ENCODE measurements at places on chromosomes 12 and 14. TPM values are rescaled to one million over a fixed set of nuclear protein-coding genes. Genes with fewer than 3 reads are reported as not detected.

- no peak for DNase-seq
Measured at GRCh38 chr14:86346818-86347384, 817.0 kb downstream of the FLRT2 start.

Gene BTBD6
- 45.8 TPM for total RNA-seq

DNA sequence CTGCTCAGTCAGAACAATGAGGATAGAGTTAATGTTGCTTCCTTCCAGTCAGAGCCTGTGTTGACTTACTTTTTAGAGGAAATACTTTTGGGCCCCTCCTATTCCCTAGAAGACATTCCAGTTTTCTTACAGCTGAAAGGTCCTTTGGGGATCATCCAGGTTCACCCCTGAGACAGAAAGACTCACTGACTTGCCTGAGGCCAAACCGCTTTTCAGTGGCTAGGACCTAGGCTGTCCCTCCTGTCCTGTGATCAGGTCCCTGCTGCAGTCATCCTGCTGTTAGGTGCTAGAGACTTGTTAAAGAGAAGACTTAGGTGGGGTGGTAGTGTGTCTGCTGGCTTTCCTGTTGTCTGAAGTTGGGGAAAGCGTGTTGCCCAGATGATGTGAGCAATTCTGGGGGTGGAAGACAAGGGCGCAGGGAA is 39.6 kb downstream of the SUSD6 start:
- DNase-seq = no peak

Gene TMTC1
- 1.8 TPM for total RNA-seq

Gene BCL11B
- total RNA-seq = 2.3 TPM

DNA sequence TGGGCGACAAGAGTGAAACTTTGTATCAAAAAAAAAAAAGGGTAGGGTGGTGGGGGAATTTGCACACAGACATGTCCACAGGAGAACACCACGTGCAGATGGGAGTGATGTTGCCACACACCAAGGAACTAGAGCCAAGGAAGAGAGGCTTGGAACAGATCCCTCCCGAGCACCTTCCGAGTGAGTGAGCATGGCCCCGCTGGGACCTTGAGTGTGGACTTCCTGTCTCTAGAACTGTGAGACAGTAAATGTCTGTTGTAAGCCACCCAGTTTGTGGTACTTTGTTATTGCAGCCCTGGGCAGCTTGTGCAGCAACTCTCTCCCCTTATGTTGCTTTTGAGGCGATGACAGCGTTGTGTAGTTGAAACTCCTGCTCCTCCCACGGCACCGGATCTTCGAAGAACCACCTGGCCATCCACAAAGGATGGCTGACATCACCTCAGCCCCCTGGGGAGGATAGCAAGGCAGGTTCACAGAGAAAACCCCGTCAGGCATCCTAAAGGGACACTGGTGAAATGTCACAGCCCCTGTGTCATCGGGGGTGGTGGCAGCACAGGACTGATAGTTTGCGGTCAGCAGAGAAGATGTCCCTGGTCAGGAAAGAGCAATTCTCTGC is 54.7 kb upstream of the PLEKHG3 start:
- no peak for DNase-seq

Gene KRT75
- total RNA-seq = not detected

Measured in kidney epithelial cell (primary cell).